ENCODE measurements at places on chromosomes 7 and 10. TPM values are rescaled to one million over a fixed set of nuclear protein-coding genes. Genes with fewer than 3 reads are reported as not detected.

The CUTC gene
- total RNA-seq: 28.6 TPM

The IGFBP3 gene
- total RNA-seq: 2.9 TPM

The KCNH2 gene
- total RNA-seq: 14.6 TPM

The TAC1 gene
- total RNA-seq: 0.42 TPM

The HOXA7 gene
- total RNA-seq: not detected

The RASSF4 gene
- total RNA-seq: 16.2 TPM

The ZNF853 gene
- 8.0 TPM for total RNA-seq

The AKR1D1 gene
- 0.14 TPM for total RNA-seq

The PLXNA4 gene
- total RNA-seq: 0.46 TPM

The PNLIPRP3 gene
- total RNA-seq: not detected

The ACSL5 gene
- total RNA-seq: 0.22 TPM

The KCND2 gene
- 4.6 TPM for total RNA-seq

The GIGYF1 gene
- total RNA-seq: 116 TPM

The GIMAP8 gene
- total RNA-seq: 0.09 TPM

The OPN1SW gene
- total RNA-seq: not detected

The IL2RA gene
- total RNA-seq: 0.31 TPM

The KIF11 gene
- 55.7 TPM for total RNA-seq

The ADIRF gene
- 1.0 TPM for total RNA-seq

The TLX1 gene
- 2.3 TPM for total RNA-seq

The EIF3A gene
- total RNA-seq: 177 TPM

The VWDE gene
- 23.1 TPM for total RNA-seq

The CFTR gene
- total RNA-seq: 0.89 TPM

The CYP2E1 gene
- 2.6 TPM for total RNA-seq

The CALHM2 gene
- 2.4 TPM for total RNA-seq

Data from WTC11 (cell line).